ENCODE measurements at places on chromosomes 7 and 10. TPM values are rescaled to one million over a fixed set of nuclear protein-coding genes. Genes with fewer than 3 reads are reported as not detected.

DNA sequence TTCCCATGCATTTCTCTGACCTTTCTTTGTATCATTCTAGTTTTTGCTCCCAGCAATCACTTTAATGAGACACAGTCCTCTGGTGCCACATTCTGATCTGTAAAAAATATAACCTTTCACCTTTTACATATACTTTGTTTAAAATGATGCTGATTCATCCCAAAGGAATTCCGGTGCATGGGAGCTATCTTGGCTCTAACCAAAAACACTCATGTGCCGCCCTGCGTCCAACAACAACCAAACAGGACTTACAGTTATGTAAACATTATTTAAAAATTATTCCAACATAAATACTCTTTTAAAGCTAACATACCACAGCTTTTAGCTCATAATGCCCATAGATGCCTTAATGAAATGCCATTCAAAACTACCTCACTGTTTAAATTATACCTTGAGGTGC, 7.7 kb upstream of the OPALIN start:
- no peak for DNase-seq

DNA sequence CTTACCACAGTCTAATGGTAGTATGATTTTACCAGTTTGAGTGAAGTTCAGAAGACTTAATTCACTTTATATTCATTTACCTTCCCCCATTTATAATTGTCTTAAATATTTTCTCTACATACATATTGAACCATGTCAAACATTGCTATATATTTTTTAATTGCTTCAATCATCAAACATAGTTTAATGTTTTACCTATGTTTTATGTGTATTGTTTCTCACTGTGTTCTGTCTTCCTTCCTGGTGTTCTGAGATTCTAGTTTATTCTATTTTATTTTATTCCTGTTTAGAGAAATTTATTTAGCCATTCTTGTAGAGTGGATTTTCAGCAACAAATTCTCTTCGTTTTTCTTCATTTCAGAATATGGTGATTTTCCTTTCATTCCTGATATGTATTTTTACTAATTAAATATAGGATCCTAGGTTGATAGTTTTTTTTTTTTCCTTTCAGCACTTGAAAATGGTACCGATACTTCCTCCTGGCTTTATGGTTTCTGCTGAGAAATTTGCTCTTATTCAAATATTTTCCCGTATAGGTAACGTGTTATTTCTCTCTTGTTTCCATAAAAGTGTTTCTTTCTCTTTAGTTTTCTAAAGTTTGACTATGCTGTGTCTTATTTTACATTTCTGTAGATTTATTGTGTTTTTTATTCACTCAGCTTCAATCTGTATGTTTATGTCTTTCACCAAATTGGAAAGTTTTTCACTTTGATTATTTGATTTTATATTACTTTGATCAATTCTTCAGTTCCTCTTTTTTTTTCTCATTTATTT, 201.8 kb upstream of the AGR3 start:
- DNase-seq: no peak

Gene FLNC
- total RNA-seq: 267 TPM

- DNase-seq: no peak
Measured at GRCh38 chr10:98457721-98458120, 11.0 kb upstream of the HPS1 start.

Gene DLX6
- not detected for total RNA-seq

DNA sequence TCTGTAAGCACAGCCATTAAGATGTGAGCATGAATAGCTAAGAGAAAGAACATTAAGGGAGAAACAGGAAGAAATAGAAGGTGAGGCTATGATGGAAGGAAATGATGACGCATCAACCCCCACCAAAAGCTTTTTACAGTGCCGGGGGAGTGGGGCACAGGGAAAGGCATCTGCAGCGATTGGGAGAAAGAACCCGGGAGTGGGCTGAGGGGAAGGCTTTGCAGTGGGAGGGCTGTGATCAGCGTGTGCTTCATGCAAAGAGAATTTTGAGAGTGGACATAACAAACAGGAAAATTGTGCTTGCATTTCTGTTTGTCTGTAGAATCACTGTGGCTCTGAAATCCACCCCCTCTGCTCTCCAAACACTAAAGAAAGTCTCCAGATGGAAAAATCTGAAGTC, 250.8 kb downstream of the KCNMA1 start:
- DNase-seq: no peak

DNA sequence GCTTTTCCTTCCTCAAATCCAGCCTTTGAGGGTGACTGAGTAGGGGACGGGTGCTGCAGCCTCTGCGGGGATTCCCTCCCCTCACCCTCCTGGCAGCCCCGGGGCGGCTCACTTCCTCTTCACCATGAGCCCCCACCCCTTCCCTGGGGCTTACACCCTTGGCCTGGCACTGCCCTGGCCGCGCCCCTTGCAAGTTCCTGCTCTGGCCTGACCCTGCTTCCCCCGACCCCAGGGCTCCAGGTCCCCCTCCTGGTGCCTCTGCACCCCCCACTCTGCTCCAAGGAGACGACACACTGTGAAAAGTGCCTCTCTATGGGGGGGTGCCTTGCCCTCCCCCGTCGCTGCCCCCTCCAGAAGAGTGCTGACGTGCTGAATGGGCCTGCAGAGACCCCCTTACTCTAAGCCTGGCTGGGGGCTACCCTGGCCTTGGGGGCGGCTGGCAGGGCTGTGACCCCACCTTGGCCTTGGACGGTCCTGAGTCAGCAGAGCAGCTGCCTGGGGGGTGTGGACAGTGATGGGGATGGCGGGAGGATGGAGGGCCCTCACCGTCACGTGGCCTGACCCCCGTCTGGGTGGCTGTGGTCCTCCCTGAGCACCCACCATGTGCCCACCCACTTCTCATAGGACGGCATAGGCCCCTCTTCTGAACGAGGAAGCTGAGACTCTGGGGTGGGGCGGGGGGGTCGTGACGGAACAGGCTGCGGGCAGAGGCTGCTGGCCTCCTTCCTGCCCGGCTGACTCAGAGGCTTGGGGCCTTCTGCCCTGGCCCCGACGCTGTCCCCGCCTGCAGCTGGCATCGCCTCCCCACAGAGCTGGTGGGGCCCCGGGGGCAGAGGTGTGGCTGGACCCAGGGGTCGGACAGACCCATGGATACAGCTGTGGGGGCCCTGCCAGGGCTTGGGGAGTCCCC, 9.8 kb downstream of the LFNG start:
- DNase-seq: peak; percentile 62

Gene CNPY1
- not detected for total RNA-seq

DNA sequence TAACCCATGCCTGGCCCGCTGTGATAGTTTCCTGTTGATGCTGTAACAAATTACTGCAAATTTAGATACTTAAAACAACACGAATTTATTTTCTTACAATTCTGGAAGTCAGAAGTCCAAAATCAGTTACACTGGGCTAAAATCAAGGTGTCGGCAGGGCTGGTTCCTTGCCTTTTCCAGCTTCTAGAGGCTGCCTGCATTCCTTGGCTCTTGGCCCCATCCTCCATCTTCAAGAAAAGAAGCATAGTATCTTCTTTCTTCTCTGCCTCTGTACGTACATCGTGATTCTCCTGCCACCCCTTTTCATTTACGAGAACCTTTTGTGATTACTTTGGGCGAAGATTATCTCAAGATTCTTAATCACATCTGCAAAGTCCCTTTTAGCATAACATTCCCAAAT, 1.6 kb upstream of the TIAL1 start:
- no peak for DNase-seq

- no peak for DNase-seq
Measured at GRCh38 chr7:75629044-75629443, 109.7 kb downstream of the HIP1 start.

DNA sequence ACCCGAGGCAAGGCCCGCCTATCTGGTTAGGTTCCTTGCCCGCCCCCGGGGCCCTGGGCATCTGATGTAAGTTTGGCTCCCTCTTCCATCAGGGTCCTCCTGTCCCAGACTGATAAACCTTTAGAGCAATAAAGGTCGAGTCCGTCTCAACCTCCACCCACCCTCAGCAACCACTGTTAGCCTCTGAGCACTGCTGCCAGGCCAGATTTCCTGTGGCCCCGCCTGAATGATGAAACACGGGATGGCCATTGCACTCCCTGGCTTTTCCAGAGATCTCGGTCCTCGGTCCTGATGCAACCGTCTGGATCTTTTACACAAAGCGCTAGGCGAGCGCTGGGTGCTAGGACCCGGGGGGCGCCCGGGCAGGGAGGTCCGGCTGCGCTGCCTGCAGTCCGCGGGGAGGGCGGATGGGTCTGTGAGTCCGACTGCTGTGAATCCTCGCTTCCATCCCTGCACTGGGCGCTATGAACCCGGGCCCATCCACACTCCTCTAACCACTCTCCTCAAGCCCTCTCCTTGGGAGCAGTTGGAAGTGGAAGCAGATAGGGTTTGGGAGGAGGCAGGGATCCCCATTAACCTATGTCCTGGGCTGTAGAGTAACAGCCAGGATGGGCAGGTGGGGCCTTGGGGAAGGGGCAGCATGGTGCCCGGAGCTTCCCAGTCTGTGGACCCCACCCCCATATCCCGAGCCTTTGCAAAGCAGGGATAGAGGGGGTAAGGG, 875 bp upstream of the DDIT4 start:
- DNase-seq: peak; percentile 87

- no peak for DNase-seq
Measured at GRCh38 chr7:20541608-20542349, 73.7 kb upstream of the ABCB5 start.

Gene CUZD1
- 0.47 TPM for total RNA-seq

GRCh38 chr7:150431839-150432658, 18.4 kb upstream of the GIMAP8 start:
- DNase-seq: no peak

- DNase-seq: no peak
Measured at GRCh38 chr10:22369434-22370072, 24.3 kb downstream of the SPAG6 start.

Gene EIF3B
- total RNA-seq: 91.6 TPM

- peak; percentile 36 for DNase-seq
Measured at GRCh38 chr7:66505531-66506451, 122.9 kb upstream of the KCTD7 start.

DNA sequence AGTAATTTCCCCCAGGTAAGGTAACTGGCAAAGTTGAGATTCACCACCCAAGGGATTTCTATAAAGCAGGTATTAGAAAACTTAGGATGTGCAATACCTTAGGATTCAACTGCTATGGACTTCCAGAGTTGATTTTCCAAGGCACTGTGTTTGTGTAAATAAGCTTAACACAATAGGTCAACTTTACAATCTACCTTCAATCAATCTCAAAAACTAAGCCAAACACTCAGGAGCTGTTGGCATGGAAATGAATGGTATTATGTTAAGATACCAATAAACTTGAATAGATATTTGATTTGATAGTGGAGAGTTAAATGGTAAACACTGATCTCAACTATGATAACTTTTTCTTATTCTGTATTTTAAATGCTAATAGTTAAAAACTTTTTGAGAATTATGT, 762 bp upstream of the SEMA3E start:
- no peak for DNase-seq

DNA sequence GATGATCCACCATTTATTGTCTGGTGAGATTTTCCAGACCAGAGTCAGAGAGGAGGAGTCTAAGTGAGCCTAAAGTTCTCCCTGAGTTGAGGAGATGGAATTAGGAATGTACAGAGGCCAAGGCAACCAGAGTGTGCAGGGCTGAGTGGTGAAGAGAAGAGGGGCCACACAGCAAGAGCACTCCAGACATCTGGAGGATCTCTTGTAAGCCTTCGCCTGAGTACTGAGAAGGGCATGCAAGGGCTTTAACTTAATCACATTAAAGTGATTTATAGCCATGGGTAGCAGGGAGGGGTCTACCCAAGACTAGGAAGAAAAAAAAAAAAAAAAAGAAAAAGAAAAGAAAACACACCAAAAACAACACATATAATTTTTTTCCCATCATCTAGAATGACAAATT, 1190.4 kb downstream of the GATA3 start:
- DNase-seq: no peak

Gene AGBL3
- total RNA-seq: 1.6 TPM

Gene GIMAP7
- total RNA-seq: 9.8 TPM

- no peak for DNase-seq
Measured at GRCh38 chr7:78090616-78091015, 292.0 kb downstream of the PHTF2 start.

- DNase-seq: no peak
Measured at GRCh38 chr10:4839353-4839752, 13.3 kb downstream of the AKR1E2 start.

DNA sequence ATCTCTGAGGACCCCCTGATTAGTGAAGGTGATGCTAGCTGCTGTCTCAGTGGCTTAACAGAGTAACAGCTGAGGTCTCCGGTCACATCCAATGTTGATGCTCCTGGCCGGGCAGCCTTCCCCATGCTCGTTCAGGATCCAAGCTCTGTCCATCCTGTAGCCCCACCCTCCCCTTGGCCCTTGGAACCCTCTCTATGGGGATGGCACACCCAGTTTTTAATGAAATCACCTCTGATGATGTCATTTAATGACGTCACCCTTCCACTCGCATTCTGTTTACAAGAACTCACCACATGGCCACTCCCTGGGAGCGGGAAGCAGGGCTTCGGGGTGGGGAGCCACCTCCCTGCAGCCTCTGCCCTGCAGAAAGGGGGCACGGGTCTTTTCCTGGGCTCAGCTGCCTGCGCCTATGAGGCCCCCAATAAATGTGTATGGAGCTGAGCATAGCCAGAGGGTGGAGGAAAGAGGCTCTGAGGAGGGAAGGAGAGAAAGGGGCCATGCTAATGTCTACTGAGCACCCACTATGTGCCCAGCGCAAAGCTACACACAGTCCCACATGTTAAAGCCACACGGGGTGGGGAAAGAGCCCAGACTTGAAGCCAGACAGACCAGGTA, 95.5 kb downstream of the OAT start:
- DNase-seq: no peak

Gene CLCN1
- not detected for total RNA-seq

Gene GRK5
- 6.6 TPM for total RNA-seq

GRCh38 chr10:44520651-44521050, 135.8 kb upstream of the CXCL12 start:
- DNase-seq: no peak

DNA sequence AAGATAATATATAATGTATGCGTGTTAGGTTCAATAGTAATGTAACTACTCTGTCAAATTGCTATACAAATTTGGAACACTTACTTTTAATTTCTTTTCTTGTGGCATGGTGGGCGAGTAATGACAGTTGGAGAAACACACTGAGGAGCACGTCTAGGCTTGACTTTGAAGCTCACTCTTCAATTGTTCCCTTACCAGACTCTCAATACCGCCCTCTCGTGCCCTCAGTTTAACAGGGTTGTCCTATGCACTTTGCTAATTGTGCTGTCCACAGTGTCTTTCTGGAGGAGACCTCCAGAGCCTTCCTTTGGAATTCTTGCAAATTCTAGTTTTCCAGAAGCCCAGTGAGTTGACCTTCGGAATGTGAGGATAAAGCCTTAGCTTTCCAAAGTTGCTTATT, 107.2 kb upstream of the RELN start:
- no peak for DNase-seq

- no peak for DNase-seq
Measured at GRCh38 chr10:78983608-78984007, 85.2 kb upstream of the ZMIZ1 start.

- no peak for DNase-seq
Measured at GRCh38 chr10:110110338-110110737, 97.1 kb upstream of the MXI1 start.

Gene CPEB3
- total RNA-seq: 11.0 TPM

All from mucosa of descending colon (tissue), 3 donors.